Activated CD4-positive, alpha-beta memory T cell treated with anti-CD3 and anti-CD28 coated beads, Interleukin-2, amount 10 ng/mL, durations not matched to agents 7 days and 5 days (primary cell): ENCODE measurements at places on chromosomes 13 and 19.

DNA sequence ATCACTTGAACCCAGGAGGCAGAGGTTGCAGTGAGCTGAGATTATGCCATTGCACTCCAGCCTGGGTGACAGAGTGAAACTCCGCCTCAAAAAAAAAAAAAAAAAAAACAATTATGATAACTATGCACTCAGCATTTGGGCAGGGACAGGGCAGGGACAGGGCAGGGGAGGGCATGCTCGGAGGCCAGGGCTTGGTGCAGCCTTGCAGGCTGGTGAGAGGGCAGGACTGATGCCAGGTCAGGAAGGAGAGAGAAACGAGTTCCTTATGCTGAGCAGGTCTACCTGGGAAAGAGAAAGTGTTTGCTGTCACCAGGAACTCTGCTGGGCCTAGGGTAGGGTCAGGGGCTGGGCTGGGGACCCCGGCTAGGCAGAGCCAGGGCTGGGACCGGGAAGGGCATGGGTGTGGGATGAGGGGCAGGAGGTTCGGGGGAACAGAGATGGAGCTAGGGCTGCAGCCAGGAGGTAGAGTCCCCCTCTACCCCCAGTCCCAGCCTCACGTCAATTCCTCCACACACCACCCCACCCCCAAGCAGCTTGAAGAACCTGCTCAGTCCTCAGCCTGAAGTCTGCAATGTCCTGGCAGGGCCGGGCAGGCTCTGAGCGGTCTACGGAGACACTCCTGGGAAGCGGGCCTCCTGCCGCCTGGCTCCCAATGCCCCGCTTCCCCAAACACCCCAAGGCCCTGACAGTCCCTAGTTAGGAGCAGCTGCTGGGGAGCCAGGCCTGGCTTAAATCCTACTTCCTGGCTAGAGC lies 2.8 kb downstream of the FXYD3 start:
- DNase-seq = no peak

DNA sequence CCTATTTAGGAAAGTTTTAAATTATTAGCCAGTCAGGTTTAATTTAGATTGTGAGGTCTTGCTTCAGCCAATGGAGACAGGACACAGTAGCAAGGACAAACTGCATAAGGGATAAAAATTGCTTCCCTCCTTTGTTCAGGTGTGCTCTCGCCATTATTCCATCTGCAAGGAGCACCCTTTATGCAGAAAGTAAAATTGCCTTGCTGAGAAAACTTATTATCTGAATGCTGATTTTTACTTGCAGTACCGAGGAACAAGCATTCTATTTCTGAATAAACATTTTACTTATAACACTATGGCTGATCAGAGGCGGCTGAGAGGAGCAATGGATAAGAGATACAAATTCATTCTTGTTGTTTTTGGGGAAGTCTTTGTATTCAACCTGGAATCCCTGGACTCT lies 8.0 kb downstream of the CYP4F22 start:
- DNase-seq = no peak

DNA sequence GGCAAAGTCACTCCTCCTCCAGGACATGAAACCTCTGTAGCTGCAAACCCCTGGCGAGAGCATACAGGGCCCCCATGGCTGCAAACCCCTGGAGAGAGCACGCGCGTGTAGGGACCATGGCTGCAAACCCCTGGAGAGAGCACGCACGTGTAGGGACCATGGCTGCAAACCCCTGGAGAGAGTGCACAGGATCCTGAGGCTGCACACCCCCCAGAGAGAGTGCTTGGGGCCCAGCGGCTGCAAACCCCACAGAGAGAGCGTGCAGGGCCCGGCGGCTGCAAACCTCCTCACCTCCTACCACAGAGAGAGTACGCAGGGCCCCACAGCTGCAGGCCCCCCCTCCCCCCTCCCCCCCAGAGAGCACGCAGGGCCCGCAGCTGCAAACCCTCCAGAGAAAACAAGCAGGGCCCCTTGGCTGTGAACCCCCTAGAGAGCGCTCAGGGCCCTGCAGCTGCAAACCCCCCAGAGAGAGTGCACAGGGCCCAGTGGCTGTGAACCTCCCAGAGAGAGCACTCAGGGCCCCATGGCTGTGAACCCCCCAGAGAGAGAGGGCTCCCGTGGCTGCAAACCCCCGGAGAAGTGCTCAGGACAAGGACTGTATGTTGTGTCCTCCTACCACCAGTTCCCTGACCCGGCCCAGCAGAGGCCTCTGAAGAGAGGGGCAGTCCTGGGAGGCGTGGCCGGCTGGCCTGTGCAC lies 7.3 kb downstream of the ADPRHL1 start:
- no peak for DNase-seq

- no peak for DNase-seq
These were observed 42.0 kb downstream of the RAB20 start for GRCh38 chr13:110519506-110519905.

- peak; percentile 59 for DNase-seq
These were observed 15.9 kb upstream of the S1PR4 start for GRCh38 chr19:3162418-3163229.

DNA sequence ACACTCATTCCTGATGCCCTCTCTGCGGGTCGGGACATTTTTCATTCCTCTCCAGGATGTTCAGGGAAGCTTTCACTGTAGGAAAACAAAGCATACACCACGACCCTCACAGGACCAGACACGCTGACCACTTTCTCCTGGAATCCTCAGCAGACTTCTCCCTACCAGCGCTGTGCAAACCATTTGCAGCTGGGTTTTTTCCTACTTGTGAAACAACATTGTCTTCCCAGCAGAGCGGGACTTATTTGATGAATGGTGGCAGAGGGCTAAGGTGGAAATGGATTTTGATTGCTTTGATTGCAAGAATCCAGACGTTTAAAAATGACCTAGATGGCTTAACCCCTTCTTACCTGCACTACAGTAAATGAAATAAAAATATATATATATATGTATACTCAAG lies 265.9 kb downstream of the TBC1D4 start:
- no peak for DNase-seq

DNA sequence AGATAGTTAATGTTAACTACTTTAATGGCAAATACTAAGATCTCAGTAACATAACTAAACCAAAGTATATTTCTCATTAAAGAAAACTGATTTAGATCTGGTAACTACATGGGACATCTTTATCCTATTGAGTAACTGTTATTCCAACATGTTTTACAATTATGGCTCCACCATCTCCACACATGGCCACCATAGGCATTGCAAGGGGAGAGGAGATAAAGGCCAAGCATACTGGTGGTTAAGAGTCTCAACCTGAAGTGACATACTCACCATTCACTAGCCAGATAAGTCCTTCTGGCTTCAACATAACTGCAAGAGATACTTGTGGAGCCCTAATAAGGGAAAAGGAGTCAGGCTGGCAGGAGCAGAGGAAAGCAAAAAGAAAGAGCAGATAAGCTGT lies 1586.4 kb upstream of the SPRY2 start:
- no peak for DNase-seq

GRCh38 chr13:91108315-91108714 lies 239.2 kb upstream of the MIR17HG start:
- no peak for DNase-seq

DNA sequence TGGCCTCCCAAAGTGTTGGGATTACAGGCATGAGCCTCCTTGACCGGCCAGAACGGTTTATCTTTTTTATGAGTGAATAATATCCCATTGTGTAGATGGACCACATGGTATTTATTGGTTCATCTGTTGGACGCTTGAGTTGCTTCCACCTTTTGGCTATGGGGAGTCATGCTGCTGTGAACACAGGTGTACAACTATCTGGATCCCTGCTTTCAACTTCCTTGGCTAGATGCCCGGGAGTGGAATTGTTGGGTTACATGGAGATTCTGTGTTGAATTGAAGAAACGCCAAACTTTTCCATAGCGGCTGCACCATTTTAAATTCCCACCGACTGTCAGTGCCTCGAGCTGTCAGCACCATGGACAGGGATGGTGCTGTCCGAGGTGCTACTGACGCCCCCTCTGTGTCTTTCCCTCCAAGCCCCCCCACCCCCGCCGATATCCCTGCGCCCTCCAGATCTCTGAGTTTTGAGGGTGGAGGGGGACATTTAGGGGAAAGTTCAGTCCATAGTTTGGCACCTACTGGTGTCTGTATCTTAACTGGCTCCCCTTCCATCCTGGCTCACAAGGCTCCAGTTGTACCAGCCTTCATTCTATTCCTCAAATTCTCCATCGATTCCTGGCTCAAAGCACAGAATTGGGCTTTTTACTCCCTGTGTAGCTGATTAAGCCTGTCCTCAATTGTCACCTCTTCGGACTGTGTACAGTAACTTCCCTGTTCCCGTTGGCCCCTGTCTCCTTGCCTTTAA lies 27.3 kb downstream of the PNPLA6 start:
- no peak for DNase-seq
